ENCODE measurements at places on chromosomes 16 and 17.

DNA sequence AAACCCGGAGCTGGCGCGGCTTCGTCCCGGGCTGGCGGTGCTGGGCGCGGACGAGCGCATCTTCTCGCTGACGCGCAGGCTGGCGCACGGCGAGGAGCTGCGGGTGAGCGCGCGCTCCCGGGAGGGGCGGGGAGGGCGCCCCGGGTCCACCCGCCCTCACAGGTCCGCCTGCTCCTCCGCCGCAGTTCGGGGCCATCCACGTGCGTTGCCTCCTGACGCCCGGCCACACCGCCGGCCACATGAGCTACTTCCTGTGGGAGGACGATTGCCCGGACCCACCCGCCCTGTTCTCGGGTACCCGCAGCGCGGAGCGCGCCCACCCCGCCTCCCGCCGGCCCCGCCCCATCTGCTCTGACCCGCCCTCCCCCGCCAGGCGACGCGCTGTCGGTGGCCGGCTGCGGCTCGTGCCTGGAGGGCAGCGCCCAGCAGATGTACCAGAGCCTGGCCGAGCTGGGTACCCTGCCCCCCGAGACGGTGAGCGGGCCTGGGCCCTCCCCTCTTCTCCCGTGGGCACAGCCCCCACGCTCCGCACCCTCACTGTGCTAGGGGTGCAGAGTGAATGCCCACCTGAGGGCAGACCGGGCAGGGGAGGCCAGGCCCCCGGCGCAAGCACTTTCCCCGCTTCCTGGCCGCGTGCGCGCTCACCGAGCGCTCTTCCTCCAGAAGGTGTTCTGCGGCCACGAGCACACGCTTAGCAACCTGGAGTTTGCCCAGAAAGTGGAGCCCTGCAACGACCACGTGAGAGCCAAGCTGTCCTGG, 1.4 kb downstream of the HAGHL start:
- DNase-seq = no peak

- no peak for DNase-seq
Observed at GRCh38 chr17:79011451-79012147, 2.0 kb upstream of the CANT1 start.

DNA sequence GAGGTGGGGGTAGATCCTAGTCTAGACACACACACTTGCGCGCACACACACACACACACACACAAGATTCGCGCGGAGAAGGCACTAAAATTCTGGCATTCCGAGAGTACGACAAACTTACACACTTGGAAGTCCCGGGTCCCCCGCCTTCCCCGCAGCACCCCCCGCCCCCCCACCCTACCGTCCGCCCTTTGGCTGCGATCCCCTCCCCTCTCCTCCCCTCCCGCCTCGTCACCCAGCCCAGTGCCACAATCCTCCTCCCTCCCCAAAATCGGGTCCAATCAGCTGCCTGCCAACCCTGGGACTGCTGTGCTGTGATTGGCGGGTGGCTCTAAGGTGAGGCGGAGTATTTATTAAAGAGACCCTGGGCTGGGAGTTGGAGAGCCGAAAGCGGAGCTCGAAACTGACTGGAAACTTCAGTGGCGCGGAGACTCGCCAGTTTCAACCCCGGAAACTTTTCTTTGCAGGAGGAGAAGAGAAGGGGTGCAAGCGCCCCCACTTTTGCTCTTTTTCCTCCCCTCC, at the start of gene SOX9:
TSS of gene SOX9 (plus strand) at position 379 of the 522 bp plus-strand sequence. CDS start 372 bp downstream, outside the sequence.
- DNase-seq = no peak

- no peak for DNase-seq
Observed at GRCh38 chr17:62188713-62189112, 123.6 kb upstream of the MED13 start.

GRCh38 chr17:45277216-45277849, 15.4 kb upstream of the SPATA32 start:
- DNase-seq = peak; percentile 88

GRCh38 chr16:26360867-26361266, 669.1 kb downstream of the HS3ST4 start:
- DNase-seq = no peak

DNA sequence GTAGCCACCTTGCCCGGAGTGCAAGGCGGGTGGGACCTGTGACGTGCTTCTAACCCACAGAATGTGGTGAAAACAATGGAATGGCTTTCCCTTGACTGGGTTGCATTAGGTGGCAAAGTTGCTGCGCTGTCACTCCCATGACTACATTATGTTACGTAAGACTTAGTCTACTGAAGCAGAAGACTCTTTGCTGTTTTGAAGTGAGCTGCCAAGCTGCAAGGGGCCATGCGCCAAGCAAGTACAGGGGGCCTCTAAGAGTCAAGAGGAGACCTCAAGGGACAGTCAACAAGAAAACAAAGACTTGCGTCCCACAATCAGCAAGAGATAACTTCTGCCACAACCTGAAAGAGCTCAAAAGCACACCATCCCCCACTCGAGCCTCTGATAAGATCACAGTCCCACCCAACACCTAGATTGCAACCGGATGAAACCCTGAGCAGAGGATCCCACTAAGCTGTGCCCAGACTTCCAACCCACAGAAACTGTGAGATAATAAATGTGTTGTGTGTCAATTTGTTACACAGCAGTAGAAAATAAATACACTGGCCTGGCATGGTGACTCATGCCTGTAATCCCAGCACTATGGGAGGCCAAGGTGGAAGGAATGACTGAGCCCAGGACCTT, 16.5 kb downstream of the ANKRD11 start:
- DNase-seq = no peak

DNA sequence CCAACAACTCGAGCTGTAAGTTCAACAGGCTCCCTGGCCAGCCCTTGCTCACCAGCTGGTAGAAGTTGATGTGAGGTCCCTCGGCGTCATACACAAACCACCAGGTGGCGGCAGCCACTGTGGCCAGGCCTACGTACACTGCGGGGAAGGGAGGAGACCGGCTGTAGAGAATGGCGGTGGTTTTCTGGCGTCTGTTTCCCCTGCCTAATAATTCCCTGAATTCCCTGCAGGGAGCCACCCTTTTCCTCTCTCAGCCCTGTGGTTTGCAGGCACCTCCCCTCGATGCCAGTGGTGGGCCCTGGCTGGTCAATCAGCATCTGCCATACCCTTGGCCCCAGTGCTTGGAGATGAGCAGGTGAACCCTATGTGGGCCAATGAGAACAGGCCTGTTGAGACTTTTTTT, 18.9 kb upstream of the P2RX1 start:
- no peak for DNase-seq

DNA sequence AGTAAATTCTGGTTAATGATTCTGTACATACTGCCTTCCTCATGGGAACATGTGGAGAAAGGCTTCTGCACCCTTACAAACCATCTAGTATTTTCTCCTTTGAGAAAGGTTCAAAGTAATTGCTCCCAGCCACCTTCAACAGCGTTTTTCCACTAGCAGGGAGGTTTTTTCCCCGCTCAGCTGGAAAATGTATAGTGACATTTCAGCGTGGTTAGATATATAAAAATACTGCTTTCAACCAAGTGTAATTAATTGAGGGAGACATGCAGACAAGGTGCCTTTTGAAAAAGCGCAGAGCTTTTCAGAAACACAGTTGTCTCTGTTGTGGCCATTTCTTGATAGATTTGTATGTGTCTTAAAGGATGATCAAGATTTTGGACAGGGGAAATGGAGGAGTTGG, 5.1 kb downstream of the BMERB1 start:
- DNase-seq = no peak

GRCh38 chr17:50871898-50872297, 5.7 kb upstream of the TOB1 start:
- no peak for DNase-seq

DNA sequence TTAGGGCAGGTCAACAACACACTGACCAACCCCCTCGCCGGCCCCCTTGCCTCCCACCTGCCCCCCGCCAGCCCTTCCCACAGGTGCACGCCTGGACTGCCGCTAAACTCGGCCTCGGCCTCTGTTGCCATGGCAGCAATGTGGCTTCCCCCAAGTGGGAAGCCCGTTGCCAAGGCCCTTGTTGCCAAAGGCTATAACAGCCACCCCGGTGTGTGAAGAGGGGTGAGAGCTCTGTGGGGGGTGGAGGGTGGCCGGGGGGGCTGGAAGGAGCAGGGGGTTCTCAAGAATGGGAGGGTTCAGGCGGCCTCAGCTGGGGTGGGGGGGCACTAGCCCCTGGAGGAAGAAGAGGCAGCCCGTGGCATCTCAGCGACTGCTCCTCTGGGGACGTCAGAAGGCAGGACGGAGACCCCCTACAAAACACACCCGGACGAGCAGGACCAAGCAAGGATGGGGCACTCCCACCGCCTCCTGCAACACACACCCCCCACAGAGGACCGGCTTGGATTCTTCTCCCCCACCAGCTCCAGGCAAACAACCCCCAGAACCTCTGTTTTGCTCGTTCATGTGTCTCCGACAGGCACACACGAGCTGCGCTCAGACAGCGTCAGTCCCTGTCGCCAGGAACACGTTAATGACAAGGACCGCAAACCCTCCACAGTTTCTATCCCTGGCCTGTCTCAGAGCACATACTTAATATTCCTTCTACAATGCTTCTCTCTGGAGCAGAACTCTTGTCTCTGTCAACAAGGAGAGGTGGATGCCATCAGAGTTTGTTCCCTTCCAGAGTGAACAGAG, 55.7 kb downstream of the ABR start:
- DNase-seq = no peak

DNA sequence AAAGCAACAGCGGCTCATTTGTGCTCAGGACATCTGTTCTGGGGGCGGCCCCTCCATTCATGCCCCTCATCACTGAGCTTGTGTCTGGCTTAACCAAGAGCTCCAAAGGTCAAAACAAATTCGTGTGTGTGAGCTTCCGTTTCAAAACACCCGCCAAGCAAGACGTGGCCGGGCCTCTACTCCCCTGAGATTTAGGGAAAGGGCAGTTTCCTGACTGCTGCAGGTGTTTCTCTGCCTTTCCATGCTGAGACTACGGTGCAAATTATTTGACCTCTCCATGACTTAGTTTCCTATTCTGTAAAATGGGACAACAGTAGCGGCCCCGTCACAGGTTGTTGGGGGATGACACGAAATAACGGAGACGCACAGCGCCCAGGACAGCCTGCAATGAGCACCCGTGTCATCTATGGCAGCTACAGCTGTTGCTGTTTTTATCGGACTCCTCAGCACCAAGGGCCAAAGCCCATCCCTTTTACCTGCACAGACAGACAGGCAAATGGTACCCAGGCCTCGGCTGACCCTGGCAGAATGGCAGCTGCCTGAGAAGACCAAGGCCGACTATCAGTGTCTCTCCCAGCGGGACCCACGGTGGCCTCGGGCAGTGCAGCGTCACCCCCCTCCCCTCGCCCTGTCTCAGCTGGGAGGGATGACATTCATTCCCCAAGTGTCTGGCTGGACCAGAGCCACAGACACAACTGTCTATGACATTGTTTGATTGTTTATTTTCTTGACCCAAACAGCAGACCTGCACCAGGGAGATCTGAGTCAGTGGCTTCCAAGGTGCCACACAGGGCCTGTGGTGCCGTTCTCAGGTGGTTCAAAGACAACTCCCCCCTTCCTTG, 50.7 kb upstream of the DOC2B start:
- no peak for DNase-seq

- DNase-seq = no peak
Observed at GRCh38 chr16:15032547-15033308, 23.1 kb downstream of the NTAN1 start.

- no peak for DNase-seq
Observed at GRCh38 chr16:81601008-81601428, 156.4 kb downstream of the CMIP start.

DNA sequence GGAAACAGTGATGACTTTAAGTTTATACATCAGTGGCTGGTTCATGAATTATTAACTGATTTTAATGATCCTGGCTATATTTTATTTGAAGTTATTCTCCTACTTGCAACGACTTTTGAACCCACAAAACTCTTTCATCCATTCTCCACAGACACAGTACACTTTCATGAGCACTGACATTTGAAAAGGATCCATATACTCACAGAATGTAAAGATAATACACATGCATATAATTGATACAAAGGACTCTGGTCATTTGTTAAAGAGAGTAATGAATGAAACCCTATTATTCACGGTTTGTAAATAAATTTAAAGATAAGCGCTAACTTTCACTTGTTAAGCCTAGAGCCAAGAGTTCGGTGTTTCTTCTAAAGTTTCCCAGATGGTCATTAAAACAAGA, 3.3 kb downstream of the TOX3 start:
- DNase-seq = no peak

DNA sequence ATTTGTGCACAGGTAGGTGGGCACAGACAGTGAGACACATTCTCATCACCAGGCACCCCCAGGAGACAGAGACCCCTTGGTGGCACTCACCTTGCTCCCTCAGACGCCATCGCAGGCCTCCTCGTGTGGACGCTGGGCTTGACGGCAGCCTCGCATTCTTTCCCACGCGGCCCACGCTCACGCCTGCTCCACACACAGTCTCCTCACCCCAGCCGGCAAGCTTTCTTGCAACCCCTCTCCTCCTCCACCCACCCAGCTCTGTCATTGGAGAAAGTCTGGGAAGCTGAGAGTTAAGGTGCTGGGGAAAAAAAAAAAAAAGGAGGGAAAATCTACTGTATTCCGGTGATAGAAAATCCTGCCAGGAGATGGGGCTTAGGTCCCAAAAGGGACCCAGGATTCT, 14.8 kb downstream of the SGCA start:
- no peak for DNase-seq

DNA sequence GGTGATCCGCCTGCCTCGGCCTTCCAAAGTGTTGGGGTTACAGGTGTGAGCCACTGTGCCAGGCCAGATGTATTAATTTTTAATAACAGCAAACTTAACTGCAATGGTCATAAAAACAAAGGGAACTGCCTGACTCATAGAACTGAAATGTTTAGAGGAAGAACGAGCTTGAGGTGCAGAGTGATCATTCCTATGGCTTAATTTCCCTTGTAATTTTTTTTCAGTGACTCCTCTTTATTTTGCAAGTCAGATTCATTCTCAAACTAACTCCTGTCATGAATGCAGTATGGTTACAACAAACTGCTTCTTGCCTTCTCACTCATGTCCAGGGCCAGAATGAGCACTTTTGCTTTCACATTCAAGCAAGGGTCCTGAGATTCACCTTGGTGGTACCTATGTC, 231.3 kb downstream of the HAPSTR1 start:
- DNase-seq = no peak

DNA sequence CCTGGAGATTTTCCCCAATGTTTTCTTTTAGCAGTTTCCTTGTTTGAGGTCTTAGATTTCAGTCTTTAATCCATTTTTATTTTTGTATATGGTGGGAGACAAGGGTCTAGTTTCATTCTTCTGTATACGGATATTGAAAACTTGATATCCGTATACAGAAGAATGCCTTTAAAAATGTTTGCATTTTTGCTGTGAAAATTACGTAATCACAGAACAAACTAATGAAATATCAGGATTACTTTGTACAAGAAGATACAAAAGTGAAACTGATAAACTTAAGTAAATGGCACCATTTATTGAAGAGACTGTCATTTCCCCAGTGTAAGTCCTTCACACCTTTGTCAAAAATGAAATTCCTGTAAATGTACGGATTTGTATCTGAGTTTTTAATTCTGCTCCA, 13.3 kb downstream of the CEP112 start:
- DNase-seq = no peak
